ENCODE measurements at places on chromosomes 6 and 20.

DNA sequence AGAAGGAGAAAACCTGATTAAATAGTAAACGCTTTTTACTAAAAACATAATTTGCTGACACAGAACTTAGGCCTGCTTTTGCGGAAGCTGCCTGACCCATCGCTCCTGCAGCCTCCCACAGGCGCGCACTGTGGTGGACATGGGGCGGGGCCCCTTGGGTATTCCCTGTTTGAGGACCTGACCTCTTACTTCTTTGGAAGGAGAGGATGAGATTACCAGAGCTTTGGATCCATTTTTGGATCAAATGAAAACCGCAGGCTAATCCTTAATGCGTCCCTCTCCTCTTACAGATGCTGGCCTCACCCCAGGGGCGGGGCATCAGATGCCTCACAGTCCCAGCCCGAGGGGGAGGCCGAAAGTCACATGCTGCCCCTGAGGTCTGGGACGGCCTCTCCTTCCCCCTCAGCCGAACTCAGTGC is 151.0 kb downstream of the SCML4 start:
- no peak for DNase-seq

- no peak for DNase-seq
Observed at GRCh38 chr6:16305788-16306187, 67.4 kb downstream of the GMPR start.

DNA sequence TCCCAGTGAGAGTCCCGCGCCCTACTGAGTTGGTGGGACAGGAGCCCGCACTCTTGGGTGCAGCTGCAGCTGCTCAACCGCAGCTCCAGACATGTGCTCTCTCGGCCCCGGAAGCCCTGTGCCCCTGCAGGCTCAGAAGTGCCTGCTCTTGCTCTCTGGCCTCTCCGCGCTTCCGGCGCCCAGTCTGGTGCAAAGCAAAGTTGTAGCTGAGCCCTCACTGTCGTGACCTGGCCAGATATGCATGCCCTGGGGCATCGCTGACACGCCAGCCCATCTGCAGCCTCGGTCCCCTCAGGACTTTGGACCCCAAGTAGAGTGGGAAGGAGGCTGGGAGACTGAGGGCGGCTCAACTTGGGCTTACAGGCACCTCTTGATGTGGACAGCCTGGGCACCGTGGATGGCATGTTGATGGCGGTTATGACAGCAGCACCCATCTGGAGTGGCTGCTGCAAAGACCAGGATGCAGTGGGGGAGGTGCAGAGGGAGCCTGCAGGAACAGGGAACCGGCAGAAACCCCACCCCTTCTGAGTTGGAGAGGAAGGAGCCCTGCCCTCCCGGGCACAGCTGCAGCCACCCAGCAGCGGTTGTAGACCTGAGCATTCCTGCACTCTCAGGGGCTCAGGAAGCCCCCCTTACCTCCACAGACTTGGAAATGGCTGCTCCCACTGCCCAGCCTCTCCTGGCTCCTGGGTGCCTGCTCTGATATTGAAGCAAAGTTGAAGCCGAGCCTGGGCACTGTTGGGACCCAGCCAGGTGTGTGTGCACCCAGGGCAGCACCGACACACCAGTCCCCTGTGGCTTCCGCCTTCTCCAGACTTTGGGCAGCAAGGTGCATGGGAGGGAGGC is 462.6 kb downstream of the TBC1D32 start:
- DNase-seq: no peak

DNA sequence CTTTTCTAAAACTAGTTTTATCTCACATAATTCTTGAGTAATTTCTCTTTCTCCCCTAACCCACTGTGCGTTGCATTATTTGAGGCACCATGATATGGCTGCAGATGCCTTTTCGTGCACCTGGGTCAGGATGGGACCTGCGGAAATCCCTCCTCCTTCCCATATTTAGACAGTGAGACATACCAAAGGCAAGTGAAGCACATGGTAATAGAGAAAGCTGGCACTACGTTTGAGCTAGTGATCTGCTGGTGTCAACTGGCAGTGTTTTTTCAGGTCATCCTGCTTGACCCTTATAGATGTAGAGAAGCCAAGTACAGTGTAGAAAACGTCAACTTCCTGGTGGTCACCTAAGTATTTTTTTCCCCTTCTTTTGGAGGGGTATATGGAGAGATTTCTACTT is 71.7 kb downstream of the FOXO3 start:
- DNase-seq: no peak

GRCh38 chr6:90135667-90136066 is 161.0 kb downstream of the BACH2 start:
- DNase-seq: no peak

DNA sequence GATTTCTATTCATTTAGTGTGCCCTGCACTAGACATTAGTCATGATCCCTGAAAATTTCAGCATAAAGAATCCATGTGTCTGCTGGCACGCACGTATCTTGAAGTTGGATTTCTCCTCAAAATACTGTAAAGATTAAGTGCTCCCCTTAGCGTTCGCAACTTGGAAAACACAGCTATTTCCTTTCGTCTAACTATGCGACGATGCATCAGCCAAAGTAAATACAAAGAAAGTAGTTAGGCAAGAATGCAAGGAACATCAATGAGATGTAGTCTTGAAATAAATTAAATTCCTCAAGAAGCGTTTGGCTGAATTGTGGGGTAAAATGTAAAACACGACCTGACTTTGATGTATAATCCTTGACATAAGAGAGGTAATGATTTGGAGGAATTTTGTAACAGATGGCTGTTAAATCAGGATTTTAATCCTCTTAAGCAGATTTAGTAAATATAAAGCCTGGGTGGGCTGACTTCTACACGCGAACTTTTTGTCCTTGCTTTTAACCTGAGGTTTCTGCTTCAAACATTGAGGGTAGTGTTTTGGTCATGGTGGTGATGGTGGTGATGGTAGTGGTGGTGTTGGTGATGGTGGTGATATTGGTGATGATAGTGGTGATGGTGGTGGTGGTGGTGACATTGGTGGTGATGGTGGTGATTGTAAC is 88.2 kb downstream of the FOXF2 start:
- DNase-seq: peak; percentile 65

DNA sequence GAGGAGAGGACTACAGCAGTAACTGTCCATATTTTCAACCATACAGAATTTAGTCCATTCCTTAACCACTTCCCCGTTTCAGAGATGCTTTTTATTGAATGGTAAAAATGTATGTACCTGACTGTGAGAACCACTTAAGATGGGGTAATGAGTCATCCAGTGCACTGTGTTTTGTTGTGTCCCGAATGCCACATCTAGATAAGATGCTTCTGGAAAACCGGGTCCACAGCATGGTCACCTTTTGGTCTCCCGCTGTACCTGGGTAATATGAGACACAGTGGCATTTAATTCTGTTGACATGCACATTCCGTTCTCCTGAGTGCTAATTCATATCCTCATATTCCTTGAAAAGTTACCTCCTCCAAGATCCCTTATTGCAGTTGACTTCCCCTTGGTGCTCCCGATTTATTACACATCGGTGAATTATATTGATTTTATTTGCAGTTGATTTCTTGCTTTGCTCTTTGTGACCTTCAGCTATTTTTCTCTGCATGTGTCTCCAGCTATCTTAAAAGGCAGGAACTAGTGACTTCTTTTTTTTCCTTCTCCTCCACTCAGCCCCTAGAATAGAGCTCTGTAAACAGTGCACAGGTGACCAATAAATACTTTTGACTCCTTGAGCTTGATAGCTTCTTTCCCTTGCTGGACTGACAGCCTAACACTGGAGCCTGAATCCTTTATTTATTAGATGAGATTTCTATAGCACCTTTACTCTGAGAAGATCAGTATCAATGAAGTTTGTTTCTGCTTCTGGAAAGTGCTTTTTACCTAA is 314.6 kb downstream of the ZFAND3 start:
- no peak for DNase-seq

- no peak for DNase-seq
Observed at GRCh38 chr6:73565767-73566485, 45.1 kb upstream of the EEF1A1 start.

GRCh38 chr6:25050356-25050755 is 114.6 kb upstream of the RIPOR2 start:
- DNase-seq: no peak

- no peak for DNase-seq
Observed at GRCh38 chr6:70107852-70108629, 194.8 kb downstream of the COL9A1 start.

DNA sequence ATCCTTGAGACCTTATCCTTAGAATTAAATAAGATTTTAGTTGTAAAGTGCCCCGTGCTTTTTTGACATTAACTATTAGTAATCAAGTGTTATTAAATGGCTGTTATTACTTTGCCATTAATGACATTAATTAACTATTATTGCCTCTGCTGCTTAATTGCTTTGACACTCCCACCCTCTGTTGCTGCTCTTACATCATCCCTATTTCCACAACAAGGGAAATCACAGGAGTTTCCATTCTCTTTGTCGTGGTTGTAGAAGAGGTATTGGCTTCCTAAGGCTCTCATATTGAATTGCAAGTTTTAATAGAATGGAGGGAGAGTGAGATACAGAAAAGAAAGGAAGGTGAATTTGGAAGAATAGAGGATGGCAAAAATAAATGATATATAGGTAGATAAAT is 545.8 kb downstream of the MMUT start:
- DNase-seq: no peak

DNA sequence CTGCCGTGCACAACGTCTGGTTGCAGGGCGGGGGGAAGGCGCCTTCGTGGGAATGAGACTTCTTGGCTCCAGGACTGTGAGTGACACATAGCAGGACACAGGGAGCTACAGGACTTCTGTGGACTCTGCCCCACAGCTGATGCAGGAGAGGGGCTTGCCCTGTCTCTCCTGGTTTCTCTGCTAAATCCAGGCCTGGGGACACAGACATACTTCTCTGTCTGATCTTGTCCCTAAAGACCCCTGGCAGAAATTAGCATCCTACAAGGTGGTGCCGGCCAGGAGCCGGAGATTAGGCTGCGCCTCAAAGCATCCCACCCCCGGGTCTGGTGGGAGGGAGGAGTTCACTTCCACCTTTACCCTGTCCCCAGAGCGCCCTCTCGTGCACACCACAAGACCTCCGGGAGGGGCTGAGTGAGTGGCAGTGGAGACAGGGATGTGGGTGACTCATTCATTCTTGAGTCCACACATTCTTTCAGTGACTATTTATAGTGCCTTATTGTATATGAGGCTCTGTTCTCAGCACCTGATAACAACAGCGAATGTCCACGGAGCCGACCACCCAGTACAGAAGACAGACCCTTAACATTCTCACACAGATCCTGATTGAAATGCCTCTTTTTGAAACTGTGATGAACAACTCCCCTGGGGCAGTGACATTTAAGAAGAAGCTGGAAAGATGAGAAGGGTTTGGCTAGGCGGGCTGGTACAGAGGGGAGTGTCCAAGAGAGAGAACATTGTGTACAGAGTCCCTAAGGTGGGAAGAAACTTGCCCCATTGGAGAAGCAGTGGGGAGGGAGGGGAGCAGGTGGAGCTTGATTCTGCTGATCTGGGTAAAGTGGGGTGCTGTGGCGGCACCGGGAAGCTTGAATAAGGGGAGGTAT is 39.0 kb downstream of the GMPR start:
- peak; percentile 17 for DNase-seq

- no peak for DNase-seq
Observed at GRCh38 chr6:154590756-154591155, 80.3 kb upstream of the CNKSR3 start.

- DNase-seq: no peak
Observed at GRCh38 chr6:42079941-42080464, 29.7 kb downstream of the TAF8 start.

DNA sequence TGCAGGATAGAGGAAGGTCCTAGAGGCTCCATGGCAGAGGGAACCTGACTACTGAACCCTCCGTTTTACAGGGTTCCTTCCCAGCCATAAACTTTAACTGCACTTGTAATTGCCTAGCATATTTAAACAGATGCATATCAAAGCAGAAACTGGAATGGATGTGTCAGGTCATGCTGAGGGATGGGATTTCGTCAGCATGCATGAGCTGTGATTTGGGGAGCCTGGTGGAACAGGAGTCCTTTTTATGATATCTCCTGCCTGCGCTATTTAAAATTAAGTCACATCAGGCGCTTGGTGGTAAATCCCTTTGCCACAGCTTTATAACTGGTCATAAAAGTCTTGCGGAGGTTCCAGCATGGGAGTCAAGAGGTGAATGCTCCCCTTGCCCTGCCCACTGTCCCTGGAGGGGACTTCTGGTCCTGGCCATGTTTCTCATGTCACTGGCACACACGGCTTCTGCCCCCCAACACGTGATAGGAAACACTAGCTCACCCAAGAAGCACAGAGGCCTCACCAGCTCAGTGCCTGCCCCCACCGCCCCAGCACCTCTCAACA is 26.0 kb upstream of the PCMTD2 start:
- no peak for DNase-seq

DNA sequence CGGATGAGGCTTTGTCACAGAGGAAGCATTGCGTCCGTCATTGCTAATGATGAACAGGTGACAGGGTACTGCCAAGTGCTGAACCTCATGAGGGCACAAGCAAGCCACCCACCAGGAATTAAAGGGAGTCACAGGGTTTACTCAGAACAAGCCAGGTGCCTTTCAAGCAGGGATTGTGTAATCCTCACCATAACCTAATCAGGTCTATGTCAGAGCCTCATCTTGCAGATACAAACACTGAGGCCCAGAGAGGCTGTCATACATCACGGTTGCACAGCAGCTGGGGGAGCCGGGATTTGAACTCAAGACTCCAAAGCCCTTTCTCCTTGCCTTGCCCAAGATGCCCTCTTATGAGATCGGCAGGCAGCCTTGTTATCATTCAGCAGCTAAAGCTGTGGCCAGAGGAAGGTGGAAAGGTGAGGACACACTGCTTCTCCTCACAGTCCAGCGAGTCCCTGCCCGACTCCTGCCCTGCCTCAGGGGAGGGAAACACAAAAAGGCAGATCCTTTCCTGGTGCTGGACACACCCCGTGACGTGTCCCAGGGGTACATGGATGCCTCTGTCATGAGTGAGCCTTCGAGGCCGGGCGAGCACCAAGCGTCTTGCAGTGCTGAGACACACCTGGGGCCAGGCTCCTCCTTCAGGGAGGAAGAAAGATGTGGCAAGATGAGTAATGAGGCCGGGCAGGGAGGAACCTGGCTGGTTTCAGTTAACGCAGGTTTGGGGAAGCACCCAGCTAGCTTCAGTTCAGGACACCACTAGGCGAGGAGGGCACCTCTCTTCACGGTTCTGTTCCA is 214.9 kb downstream of the LY86 start:
- no peak for DNase-seq

DNA sequence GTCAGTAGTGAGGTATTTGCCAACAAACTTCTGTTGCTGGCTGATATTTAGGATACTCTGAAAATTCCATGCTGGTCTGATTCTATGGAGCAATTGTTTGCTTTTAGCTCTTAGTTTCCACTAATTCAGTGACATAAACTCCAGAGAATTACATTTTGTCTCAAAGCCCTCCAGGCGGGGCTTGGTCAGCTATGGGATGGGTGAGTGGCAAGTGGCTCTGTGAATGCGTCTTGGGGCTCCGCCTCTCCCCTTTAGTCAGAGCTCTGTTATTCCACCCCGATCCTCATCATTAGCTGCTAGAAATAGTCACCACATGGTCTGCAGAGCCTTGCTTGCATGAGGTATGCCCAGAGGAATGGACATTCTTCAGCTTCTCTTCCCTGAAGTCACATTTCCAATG is 540.6 kb downstream of the QKI start:
- DNase-seq: no peak

- DNase-seq: no peak
Observed at GRCh38 chr20:44028868-44029847, 114.5 kb downstream of the TOX2 start.

- no peak for DNase-seq
Observed at GRCh38 chr20:59742351-59743095, 138.2 kb downstream of the PHACTR3 start.

- DNase-seq: no peak
Observed at GRCh38 chr6:169085466-169085865, 168.2 kb downstream of the THBS2 start.

GRCh38 chr20:56322681-56323080 is 36.1 kb upstream of the FAM210B start:
- no peak for DNase-seq

Measured in NCI-H524 treated with DMSO at 0.1 percent for 48 hours (cell line).